ENCODE measurements at places on chromosomes 2 and 18. TPM values are rescaled to one million over a fixed set of nuclear protein-coding genes. Genes with fewer than 3 reads are reported as not detected.

DYNAP gene
- not detected for total RNA-seq

ITPRIPL1 gene
- 4.6 TPM for total RNA-seq

DTNA gene
- 28.2 TPM for total RNA-seq

SNORC gene
- total RNA-seq: 0.83 TPM

MC2R gene
- total RNA-seq: not detected

C1QL2 gene
- total RNA-seq: not detected

PLEKHA3 gene
- 6.2 TPM for total RNA-seq

ALLC gene
- total RNA-seq: not detected

NR4A2 gene
- 0.17 TPM for total RNA-seq

SH3YL1 gene
- total RNA-seq: 28.5 TPM

ATL2 gene
- total RNA-seq: 62.1 TPM

GRB14 gene
- total RNA-seq: 0.26 TPM

CYS1 gene
- total RNA-seq: 5.1 TPM

C1GALT1C1L gene
- 0.51 TPM for total RNA-seq

CNGA3 gene
- under 0.01 TPM for total RNA-seq

NYAP2 gene
- not detected for total RNA-seq

MSH2 gene
- 19.7 TPM for total RNA-seq

GAL3ST2 gene
- total RNA-seq: not detected

SLC4A3 gene
- 1.3 TPM for total RNA-seq

NAT8 gene
- total RNA-seq: not detected

TMEM178A gene
- total RNA-seq: 0.26 TPM

EGR4 gene
- under 0.01 TPM for total RNA-seq

DYSF gene
- not detected for total RNA-seq

DQX1 gene
- not detected for total RNA-seq

CPS1 gene
- 25.7 TPM for total RNA-seq

CCDC121 gene
- 2.0 TPM for total RNA-seq

TWIST2 gene
- 118 TPM for total RNA-seq

CIDEA gene
- 0.26 TPM for total RNA-seq

TEKT4 gene
- not detected for total RNA-seq

FBXO41 gene
- 0.77 TPM for total RNA-seq

STARD6 gene
- total RNA-seq: not detected

C2orf66 gene
- total RNA-seq: 0.26 TPM

HADHB gene
- 130 TPM for total RNA-seq

Measured in fibroblast of lung (primary cell).